Body of pancreas (tissue), 4 donors: ENCODE measurements at places on chromosomes 5 and 9. TPM values are rescaled to one million over a fixed set of nuclear protein-coding genes. Genes with fewer than 3 reads are reported as not detected.
A peak's percentile ranks its signal among the peaks of the same experiment; 100 is the strongest.

- H3K4me1 ChIP-seq = no peaks in the 10 kb centered on the region
- DNase-seq = no peak
- no peak overlapping the region for H3K27ac ChIP-seq
- no peaks in the 10 kb centered on the region for H3K27me3 ChIP-seq
- no peak overlapping the region for H3K4me3 ChIP-seq
Measured at GRCh38 chr9:75161116-75161857, 73.0 kb downstream of the OSTF1 start.

GRCh38 chr5:168165977-168166376 is 125.5 kb upstream of the WWC1 start:
- no peak overlapping the region for H3K4me3 ChIP-seq
- H3K4me1 ChIP-seq = peaks cover 20% of the 10 kb centered on the region
- H3K27me3 ChIP-seq = no peaks in the 10 kb centered on the region
- H3K36me3 ChIP-seq = no peaks in the 10 kb centered on the region

DNA sequence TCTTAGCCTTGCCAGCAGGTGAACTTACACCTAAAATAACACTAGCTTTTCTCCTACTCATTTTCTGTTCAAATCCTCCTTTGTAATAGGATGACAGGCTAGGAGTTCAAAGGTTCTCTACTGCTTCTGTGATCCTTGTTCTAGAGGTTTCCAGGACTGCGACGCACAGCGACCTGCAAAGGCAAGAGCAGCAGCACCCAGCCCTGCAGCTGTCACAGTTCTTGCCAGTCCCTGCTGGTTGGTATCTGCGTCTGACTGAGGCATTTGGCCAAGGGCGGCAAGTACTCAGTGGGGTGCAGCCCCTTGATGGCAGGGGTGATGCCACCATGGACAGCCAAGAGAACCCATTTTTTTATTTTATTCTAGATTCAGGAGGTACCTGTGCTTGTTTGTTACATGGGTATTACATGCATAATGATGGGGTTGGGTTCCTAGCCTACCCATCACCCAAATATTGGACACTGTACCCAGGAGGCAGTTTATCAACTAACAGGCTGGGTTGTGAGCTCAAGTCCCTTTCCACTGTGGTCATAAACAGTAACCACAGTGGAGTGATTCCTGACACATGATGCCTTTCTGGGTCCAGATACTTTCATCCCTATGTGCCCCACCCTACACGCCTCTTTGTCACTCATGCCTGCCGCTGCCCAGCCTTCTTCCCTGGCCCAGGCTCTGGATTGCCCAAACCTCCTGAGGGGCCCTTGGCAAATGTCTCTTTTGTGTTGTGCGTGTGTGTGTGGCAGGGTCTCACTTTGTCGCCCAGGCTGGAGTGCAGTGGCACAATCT is 111.0 kb downstream of the GAPVD1 start:
- H3K27ac ChIP-seq = no peak overlapping the region
- H3K4me3 ChIP-seq = no peak overlapping the region
- peaks cover 21% of the 10 kb centered on the region for H3K4me1 ChIP-seq

- H3K27ac ChIP-seq = no peak overlapping the region
- H3K4me1 ChIP-seq = no peaks in the 10 kb centered on the region
- no peak overlapping the region for H3K4me3 ChIP-seq
- no peaks in the 10 kb centered on the region for H3K36me3 ChIP-seq
- no peak for DNase-seq
Measured at GRCh38 chr5:133118741-133119140, 66.9 kb downstream of the HSPA4 start.

- no peak overlapping the region for H3K27ac ChIP-seq
- H3K36me3 ChIP-seq = no peaks in the 10 kb centered on the region
- no peak overlapping the region for H3K4me3 ChIP-seq
- DNase-seq = no peak
Measured at GRCh38 chr5:14178091-14178490, 34.9 kb downstream of the TRIO start.

- H3K36me3 ChIP-seq = no peaks in the 10 kb centered on the region
- no peak overlapping the region for H3K4me3 ChIP-seq
- no peak overlapping the region for H3K27ac ChIP-seq
- no peaks in the 10 kb centered on the region for H3K27me3 ChIP-seq
Measured at GRCh38 chr5:60492958-60493357, 207.0 kb downstream of the DEPDC1B start.

DNA sequence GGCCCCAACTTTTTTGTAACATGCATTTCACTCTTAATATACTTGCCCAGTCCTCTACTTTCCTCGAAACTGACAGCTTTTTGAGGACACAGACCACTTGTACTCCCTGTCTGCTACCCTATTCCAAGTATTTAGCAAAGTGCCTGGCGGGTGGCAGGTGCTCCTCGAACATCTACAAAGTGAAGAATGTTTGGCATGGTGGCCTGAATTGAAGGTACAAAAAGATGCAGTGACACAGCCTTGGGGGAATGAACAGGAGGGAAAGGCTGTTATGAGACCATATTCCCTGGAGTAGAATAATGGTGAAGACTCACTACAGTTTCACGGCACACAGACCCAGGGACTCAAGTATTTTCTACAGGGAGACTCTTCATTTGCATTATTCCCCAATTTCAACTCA is 590.9 kb downstream of the PRELID2 start:
- no peaks in the 10 kb centered on the region for H3K27me3 ChIP-seq
- no peak overlapping the region for H3K4me3 ChIP-seq
- H3K36me3 ChIP-seq = no peaks in the 10 kb centered on the region
- DNase-seq = no peak

GRCh38 chr5:119287547-119288111 is 68.2 kb upstream of the TNFAIP8 start:
- DNase-seq = no peak
- H3K4me3 ChIP-seq = no peak overlapping the region
- H3K36me3 ChIP-seq = no peaks in the 10 kb centered on the region
- peaks cover 74% of the 10 kb centered on the region for H3K4me1 ChIP-seq
- peak overlapping the region; percentile 9 for H3K27ac ChIP-seq

DNA sequence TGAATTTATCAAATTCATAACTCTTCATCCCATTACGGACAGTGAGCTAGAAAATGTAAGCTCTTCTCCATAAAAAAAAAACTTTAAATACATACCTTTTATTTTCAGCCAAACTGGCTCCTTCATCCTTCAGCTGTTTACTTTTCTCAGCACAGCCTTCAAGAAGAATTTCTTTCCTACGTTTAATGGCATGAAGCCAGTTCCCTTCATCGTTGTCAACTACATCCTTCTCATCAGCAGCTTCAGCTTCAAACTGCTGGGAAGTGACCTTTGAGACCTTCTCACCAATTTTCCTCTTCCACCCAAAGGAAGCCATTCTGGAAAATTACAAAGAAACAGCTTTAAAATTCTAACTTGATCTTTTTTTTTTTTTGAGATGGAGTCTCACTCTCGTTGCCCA is 9.1 kb downstream of the TTC33 start:
- DNase-seq = no peak
- no peak overlapping the region for H3K27ac ChIP-seq
- no peaks in the 10 kb centered on the region for H3K27me3 ChIP-seq
- peaks cover 6% of the 10 kb centered on the region for H3K4me1 ChIP-seq

- peak overlapping the region; percentile 62 for H3K27ac ChIP-seq
- peak; percentile 40 for DNase-seq
- no peaks in the 10 kb centered on the region for H3K27me3 ChIP-seq
- H3K36me3 ChIP-seq = no peaks in the 10 kb centered on the region
- peaks cover 61% of the 10 kb centered on the region for H3K4me1 ChIP-seq
- H3K4me3 ChIP-seq = no peak overlapping the region
Measured at GRCh38 chr5:132414634-132415378, 45.3 kb downstream of the SLC22A5 start.

DNA sequence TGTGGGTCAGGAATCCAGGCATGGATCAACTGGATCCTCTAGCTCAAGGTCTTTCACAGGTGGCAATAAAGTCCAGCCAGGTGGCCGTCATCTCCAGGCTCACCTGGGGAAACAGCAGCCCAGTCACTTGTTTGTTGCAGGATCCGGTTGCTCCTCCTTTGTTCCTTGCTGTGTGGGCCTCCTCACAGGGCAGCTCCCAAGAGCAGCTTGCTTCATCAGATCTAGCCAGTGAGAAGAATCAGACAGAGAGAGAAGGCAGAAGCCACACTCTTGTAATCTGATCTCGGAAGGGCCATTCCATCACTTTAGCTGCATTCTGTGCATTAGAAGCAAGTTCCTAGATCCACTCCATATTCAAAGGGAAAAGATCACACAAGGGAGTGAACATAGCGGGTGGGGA is 3.2 kb upstream of the HSD17B3 start:
- no peaks in the 10 kb centered on the region for H3K4me1 ChIP-seq
- DNase-seq = no peak
- no peaks in the 10 kb centered on the region for H3K27me3 ChIP-seq
- no peak overlapping the region for H3K27ac ChIP-seq
- no peaks in the 10 kb centered on the region for H3K36me3 ChIP-seq
- H3K4me3 ChIP-seq = no peak overlapping the region

DNA sequence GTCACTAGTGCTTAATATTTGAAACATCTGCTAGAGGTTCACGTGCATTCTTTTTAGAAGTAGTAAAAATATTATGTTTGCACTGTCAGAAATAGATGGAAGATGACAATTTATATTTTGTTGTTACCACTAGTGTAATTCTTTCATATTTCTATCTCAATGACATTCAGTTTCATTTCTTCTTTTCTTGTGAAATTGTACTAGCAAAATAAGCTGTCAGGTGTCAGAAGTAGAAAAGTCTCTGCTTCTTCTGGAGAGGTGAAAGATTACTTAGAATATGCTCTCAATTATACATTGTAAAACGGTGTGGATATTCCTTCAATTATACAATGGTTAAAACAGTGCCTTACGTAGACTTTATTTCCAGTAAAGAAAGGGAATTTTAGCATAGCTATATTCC is 395.4 kb downstream of the CSNK1G3 start:
- H3K27me3 ChIP-seq = no peaks in the 10 kb centered on the region
- no peak overlapping the region for H3K4me3 ChIP-seq
- no peaks in the 10 kb centered on the region for H3K4me1 ChIP-seq
- DNase-seq = no peak
- H3K27ac ChIP-seq = no peak overlapping the region
- no peaks in the 10 kb centered on the region for H3K36me3 ChIP-seq

GRCh38 chr5:111197523-111197922 is 26.7 kb upstream of the CAMK4 start:
- DNase-seq = peak; percentile 6
- H3K4me3 ChIP-seq = no peak overlapping the region

GRCh38 chr5:98163796-98164493 is 609.5 kb upstream of the RGMB start:
- no peaks in the 10 kb centered on the region for H3K36me3 ChIP-seq
- no peak for DNase-seq
- no peak overlapping the region for H3K27ac ChIP-seq
- no peak overlapping the region for H3K4me3 ChIP-seq
- H3K27me3 ChIP-seq = no peaks in the 10 kb centered on the region
- H3K4me1 ChIP-seq = no peaks in the 10 kb centered on the region

GRCh38 chr5:175356428-175356827 is 87.6 kb downstream of the DRD1 start:
- no peak overlapping the region for H3K27ac ChIP-seq
- no peaks in the 10 kb centered on the region for H3K36me3 ChIP-seq
- no peaks in the 10 kb centered on the region for H3K4me1 ChIP-seq
- no peaks in the 10 kb centered on the region for H3K27me3 ChIP-seq
- H3K4me3 ChIP-seq = no peak overlapping the region

GRCh38 chr5:61162010-61162831 is at the start of gene SMIM15:
Gene SMIM15 (minus strand): TSS chr5:61162468. CDS start chr5:61160171, 2,297 bp downstream.
- peak; percentile 91 for DNase-seq
- H3K27me3 ChIP-seq = no peaks in the 10 kb centered on the region

DNA sequence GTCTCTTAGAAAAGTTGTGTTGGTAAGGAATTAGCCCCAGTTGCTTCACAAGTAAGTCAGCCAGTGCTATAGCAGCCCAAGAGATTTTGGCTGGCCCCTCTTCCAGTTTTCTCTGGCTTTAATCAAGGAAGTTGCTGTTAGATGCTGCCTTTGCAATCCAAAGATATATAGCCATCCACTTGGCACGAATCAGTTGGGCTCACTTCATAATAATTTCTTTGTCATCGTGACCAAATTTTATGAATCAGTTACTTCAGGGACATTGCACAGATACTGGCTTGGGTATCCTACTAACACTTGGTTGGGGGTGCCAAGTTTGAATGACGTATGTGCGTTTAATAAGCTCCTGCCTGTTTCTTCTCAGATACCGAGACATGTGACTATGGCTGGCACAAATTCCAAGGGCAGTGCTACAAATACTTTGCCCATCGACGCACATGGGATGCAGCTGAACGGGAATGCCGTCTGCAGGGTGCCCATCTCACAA is 81.5 kb downstream of the VCAN start:
- H3K27me3 ChIP-seq = no peaks in the 10 kb centered on the region
- H3K27ac ChIP-seq = no peak overlapping the region
- peaks cover 7% of the 10 kb centered on the region for H3K4me1 ChIP-seq
- peak; percentile 11 for DNase-seq
- no peaks in the 10 kb centered on the region for H3K36me3 ChIP-seq

- no peak overlapping the region for H3K4me3 ChIP-seq
- H3K4me1 ChIP-seq = peaks cover 32% of the 10 kb centered on the region
- DNase-seq = peak; percentile 81
- peak overlapping the region; percentile 72 for H3K27ac ChIP-seq
- no peaks in the 10 kb centered on the region for H3K36me3 ChIP-seq
Measured at GRCh38 chr9:136882109-136882946, 4.0 kb upstream of the TRAF2 start.

DNA sequence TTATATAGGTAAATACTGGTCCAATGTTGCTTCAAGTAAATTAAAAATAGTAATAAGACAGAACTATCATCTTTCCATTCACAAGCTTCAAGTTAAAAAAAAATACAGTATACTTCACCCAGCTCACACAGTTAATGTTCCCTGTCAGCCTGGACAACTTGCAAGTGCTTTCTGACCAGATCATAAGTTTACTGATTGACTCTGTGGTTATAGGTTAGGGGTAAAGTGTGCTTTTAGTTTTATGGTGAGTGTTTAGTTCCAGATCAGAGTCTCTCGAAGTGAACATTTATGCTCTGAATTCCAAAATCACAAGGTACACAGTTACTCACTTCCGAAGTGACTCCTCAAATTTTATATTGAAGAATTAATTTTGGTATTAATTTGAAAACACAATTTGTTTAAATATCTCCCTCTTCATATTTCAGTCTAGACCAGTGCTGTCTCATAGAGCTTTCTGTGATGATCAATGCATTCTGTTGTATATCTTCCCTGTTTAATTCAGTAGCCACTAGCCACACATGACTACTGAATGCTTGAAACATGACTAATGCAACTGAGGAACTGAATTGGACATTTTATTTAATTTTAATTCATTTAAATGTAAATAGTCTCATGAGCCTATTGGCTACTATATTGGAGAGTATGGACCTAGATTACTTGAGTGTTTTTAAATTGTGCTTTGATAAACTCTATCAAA is 90.7 kb downstream of the MEF2C start:
- no peak overlapping the region for H3K27ac ChIP-seq
- no peak for DNase-seq
- no peaks in the 10 kb centered on the region for H3K36me3 ChIP-seq
- H3K4me1 ChIP-seq = no peaks in the 10 kb centered on the region

Gene KLHL9
- total RNA-seq = 15.3 TPM

Gene PFN3
- not detected for total RNA-seq

Gene TBC1D2
- 4.7 TPM for total RNA-seq

Gene EIF4E1B
- total RNA-seq = 11.5 TPM

Gene BARHL1
- not detected for total RNA-seq

Gene HTR4
- not detected for total RNA-seq

Gene DMRT3
- not detected for total RNA-seq

Gene DAPK1
- total RNA-seq = 152 TPM
